ENCODE measurements at places on chromosomes 11 and 22.

DNA sequence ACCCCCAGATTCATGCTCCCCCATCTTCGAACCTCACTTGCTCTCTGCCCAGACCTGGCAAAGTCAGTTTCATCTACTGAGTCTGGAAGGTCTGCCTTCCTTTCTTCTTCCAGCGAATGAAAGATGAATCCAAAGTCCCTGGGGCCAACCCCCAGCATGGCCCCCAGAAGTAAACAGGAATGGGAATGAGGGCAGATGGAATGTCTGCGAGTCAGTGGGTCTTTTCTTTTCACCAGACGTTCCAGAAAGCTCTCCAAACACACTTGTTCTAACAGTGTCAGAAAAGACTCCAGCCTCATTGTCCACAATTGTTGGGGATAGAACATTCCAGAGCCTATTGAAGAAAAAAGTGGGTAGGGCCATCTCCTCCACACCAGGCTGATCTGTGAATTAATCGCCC, 28.6 kb downstream of the RIBC2 start:
- no peak for DNase-seq

DNA sequence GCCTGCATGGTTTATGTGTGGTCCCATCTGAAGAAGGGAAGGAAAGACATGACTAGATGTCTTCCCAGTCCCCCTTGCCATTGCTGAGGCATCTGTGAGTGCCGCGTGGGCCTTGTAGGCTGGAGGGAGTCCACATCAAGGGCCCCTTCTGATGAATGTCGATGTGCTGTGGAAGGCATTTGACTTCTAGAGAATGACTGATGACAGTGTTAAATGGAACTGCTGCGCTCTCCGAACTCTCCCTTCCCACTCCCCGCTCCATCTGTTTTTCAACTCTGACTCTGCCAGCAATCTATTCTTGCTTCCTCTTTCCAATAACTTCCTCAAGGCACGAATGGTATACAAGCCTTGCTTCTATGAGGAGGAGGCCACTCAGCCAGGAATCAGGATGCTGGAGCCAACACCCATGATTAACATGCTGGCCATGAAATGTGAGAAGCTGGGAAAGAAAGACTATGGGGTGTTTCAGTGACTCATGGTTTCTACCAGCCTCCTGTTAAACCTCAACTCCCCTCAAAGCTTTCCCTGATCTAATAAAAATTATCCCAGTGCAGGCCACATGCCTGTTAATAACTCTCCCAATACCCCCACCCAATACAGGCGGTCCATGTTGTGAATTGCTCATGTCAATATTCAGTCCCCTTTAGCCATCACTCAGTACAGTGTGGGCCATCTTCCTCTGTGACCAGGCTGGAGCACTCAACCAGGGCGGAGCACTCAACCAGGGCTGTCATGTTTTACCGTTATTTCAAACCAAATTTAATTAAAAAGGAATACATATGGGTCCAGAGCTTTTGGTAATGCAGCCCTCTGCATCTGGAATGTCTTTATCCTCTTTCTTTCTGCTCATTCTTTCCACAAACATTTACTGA, 46.4 kb upstream of the TBCEL start:
- DNase-seq: no peak

DNA sequence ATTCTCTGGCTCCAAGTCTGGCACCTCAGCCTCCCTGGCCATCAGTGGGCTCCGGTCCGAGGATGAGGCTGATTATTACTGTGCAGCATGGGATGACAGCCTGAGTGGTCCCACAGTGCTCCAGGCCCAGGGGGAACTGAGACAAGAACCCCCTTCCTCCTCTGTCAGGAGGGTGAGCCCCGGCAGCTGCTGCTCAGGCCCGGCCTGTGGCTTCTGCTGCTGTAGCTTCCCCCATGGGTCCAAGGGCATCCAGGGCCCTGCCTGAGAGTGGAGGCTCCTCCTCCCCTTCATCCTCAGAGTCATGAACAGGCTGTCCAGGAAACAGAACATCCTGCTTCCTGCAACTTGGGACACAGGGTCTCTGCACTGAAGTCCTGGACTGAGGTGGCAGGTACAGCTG, 113.6 kb downstream of the VPREB1 start:
- no peak for DNase-seq

- DNase-seq: no peak
Measured at GRCh38 chr11:126646701-126647557, 291.4 kb downstream of the ST3GAL4 start.

- DNase-seq: no peak
Measured at GRCh38 chr11:130760515-130761125, 155.7 kb downstream of the SNX19 start.

DNA sequence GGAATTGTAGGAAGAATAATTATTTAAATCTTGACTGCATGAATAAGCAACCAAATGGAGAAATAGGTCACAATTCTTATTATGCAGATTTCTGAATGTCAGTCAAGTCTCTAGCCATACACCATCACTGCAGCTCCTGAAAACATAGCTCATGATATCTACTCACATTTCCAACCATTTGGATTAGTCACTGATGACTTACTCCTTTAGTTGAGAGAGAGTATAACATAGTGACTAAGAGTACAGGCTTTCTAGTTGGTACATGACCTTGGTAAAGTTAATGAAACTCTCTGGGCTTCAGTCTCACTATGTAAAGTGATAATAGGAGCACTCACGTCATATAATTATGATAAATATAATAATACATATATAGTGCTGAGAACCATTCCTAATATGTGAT, 265.2 kb downstream of the KCNA4 start:
- no peak for DNase-seq

GRCh38 chr11:21911061-21911460, 281.8 kb upstream of the ANO5 start:
- no peak for DNase-seq

DNA sequence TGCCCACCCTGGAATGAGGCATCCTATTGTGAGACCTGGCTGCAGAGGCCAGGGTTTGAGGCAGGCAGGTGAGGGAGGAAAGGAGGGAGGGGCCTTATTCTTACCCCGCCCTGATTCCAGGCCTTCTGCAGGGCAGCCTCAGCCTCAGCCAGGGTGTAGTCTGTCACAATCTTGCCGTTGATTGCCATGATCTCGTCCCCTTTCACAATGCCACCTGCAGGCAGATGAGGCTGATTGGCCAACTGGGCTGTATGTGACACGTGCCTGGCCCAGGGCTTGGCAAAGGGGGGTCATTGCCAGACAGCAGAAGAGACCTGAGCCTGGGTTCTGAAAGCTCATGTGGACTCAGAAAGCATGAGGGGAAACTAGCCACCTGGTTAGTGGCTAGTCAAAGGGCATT, 21.4 kb upstream of the ABCC8 start:
- peak; percentile 21 for DNase-seq

GRCh38 chr11:73308003-73308960, at the start of gene ARHGEF17:
TSS of gene ARHGEF17 (plus strand) at chr11:73308276. CDS start at chr11:73308639, 363 bp downstream.
- DNase-seq: peak; percentile 79

- no peak for DNase-seq
Measured at GRCh38 chr11:94574193-94574961, 7.2 kb downstream of the PIWIL4 start.

DNA sequence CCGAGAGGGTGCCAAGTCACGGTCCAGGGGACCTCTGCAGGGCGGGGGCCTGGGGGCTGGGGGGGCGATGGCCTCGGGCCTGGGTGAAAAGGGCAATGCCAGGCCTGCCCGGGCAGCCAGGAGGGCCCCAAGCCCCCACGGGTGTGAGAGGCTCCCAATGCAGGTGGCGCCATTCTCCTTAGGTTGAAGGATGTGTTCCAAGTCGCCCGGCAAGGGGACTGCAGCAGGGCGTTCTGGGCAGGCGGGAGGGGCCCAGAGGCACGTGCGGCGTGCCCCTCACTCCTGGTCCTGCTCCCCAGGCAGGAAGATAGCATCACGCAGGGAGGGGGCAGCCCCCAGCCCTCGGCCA, 730 bp upstream of the TNNI2 start:
- DNase-seq: no peak

GRCh38 chr22:40322021-40322420, 24.3 kb upstream of the ADSL start:
- DNase-seq: no peak

DNA sequence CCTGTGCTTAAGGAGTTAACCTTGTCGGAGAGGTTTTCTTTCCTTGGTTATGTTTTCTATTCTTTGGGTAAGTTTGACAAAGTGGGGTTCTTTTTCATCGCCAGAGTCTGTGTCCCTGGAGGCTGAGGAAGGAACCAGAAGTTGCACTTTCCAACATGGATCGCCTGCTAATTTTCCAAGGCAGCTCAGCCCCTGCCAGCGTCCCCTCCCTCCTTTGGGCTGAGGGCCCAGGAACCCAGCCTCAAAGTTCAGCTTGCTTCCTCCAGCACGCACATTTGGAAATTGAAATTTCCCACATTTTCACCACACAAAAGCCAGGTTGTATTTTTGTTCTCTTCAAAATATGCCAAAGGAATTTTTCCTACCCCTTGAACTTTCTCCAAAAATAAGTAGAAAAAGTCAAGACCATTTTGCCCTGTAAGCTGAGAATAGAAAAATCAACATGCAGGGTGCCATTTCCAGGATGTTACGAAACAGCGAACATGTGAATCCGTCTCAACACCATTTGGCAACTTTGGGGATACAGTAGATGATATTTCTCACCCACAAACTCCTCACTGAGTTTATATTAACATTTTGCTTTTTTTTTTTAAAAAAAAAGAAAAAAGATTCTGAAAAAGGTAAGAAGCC, 343.5 kb downstream of the TENM4 start:
- DNase-seq: no peak

DNA sequence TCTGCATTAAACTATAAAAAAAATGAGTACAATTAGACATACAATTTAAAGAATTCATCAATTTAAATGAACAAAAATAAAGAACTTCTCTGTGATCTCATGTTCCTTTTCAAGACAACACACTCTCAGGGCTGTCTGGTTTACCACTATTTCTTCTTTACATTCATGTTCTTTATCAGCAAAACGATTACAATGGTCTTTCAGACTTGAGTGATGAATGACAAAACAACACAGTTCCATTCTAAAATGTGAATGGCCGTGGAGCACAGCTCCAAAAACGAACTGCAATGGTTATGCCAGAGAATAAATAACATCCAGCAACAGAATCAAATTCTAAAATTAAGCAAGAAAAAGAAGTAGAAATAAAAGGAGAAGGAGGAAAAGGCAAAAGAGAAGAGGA, 113.1 kb downstream of the CADM1 start:
- DNase-seq: no peak

DNA sequence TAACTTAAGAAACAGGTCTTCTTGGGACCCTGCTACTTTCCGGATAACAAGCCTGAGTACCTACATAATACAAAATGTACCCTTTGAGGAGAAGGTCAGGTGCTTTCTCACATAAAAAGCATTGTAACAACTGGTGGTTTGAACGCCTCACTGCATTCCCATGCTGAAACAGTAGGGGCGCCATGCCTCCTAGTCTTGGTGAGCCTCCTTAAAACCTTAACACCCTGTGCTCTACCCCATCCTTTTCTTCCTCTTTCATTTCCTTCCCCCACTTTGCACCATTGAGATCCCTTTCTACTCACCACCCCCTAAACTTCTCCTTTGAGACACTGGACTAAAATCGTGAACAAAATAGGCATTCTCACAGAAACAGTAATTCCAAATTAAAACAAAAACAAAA, 729.3 kb downstream of the NTM start:
- DNase-seq: no peak

- no peak for DNase-seq
Measured at GRCh38 chr11:107840129-107840484, 18.5 kb downstream of the SLC35F2 start.

- DNase-seq: no peak
Measured at GRCh38 chr11:69204246-69204940, 48.7 kb downstream of the SMIM38 start.

GRCh38 chr11:737366-737765, 9.9 kb upstream of the TALDO1 start:
- no peak for DNase-seq

GRCh38 chr11:72681226-72682153, 7.3 kb upstream of the PDE2A start:
- no peak for DNase-seq

DNA sequence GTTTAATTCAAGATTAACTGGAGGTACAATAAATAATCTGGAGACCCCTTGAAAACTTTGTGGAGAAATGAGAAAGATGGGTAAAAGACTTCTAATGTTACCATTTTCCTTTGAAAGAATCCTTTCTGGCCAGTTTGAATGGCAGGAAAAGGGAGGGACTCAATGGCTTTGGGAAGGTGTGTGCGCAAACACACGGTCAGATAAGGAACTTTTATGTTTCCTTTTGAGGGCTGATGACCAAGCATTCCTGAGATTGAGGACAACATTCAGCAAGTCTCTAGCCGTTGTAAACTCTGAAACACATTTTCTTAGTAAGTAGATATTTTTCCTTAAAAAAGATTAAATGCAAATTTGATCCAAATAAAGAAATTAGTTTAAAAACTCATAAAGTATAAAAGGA, 909.7 kb upstream of the TENM4 start:
- no peak for DNase-seq

DNA sequence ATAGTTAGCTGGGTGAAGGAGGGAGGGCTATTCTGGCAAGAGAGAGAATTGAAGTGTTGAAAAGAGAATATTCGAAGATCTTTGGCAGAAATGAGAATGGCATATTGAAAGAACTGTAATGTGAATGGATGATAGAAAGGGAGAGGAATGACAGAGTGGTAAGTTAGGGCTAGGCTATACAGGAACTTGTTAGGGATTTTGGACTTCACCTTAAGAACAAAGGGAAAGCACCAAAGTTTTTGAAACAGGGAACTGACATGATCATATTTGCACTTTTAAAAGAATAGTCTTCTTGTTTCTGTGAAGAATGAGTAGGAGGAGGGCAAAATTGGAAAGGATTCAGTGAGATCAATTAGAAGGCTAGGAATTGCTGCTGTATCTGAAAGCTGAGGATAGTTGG, 119.3 kb downstream of the METTL15 start:
- no peak for DNase-seq

DNA sequence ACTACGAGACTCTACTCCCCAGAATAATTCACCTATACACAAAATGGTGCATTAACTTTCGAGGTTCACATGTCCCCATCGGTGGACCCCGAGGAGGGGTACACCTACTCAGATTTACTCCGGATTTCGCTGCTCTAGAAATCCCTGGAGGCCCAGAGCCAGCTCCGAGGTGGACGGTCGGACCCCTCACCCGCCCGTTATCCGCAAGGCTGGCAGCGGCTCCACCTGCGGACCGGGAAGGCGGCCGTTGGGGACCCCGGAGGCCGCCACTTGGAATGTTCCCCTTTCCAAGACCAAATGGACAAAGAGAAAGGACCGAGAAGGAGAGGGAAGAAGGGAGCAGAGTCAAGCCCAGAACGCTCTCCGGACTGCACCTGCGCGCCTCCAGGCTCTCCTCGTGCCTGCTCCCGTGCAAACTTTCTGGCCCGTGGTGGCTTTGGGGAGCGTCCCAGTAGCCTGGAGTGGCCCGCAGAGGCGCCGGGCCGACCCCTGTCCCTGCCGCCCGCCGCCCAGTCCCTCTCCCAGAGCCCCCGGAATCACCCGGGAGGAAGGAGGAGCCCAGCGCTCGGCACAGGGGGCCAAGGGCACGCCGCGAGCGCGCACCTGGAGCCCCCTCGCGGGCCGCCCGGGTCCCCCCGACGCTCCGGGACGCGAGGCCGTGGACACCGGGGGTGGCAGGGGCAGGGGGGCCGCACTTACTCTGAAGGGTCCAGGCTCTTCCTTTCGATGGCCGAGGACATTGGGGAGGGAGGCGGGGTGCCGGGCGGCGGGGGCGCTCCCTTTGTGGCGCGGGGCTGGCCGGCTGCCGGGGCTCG, 23.0 kb downstream of the LMO2 start:
- DNase-seq: no peak

All from NCI-H1092 (cell line).